ENCODE measurements at places on chromosomes 5 and 9. TPM values are rescaled to one million over a fixed set of nuclear protein-coding genes. Genes with fewer than 3 reads are reported as not detected.

TAS2R1 gene
- not detected for total RNA-seq

HEMGN gene
- not detected for total RNA-seq

DNA sequence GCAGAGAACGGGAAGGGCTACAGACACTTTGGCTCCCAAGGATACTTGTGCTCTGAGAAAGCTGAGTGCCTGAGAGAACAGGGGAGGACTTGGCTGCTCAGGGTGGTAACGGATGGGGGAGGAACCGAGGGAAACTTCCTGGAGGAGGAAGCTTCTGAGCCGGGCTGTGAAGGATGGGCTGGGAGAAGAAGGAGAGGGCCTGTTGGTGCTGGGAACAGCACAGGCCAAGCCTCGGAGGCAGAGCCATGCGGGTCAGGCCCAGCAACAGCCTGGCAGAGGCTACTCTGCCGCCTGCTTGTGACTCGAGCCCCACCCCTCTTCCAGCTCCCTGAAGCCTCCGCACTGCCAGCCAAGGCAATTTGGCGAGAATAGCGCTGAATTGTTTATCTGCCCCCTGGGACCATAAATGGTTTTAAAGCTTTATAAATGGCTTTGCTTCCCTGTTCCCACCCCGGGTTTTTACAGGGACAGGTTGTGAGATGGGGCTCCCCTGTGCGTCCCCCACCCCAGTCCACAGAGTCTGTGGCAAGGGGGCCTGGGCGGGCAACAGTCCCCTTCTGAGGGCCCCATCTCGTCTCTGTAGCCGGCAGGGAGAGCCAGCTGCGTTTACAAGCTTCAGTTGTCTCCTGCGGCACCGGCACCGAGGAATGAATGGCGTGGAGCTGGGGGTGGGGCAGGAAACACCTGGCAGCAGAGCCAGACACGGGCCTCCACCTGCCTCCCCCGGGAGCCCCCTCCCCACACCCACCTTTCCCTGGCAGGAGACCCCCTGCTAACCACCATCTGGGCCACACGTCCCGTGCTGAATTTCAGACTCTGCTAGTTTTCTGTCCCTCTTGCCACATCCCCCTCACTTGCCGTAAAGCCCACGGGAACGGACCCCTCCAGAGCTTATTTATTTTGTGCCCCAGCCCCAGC is 24.4 kb downstream of the FAM163B start:
- DNase-seq: no peak

GRCh38 chr5:73188764-73189531 is 16.0 kb downstream of the TMEM174 start:
- no peak for DNase-seq

GRCh38 chr5:172929371-172929838 is 29.8 kb upstream of the RPL26L1 start:
- DNase-seq: no peak

GRCh38 chr5:100110497-100110896 is 424.7 kb upstream of the FAM174A start:
- no peak for DNase-seq

- peak; percentile 49 for DNase-seq
Observed at GRCh38 chr9:93132287-93132927, 1.6 kb downstream of the NINJ1 start.

- DNase-seq: no peak
Observed at GRCh38 chr5:126967808-126968466, 62.4 kb downstream of the MARCHF3 start.

- no peak for DNase-seq
Observed at GRCh38 chr9:92947268-92948037, at the start of gene FGD3. Gene FGD3, plus strand, starts transcription at chr9:92947523. Its CDS starts 28,734 bp downstream, at chr9:92976257.

DNA sequence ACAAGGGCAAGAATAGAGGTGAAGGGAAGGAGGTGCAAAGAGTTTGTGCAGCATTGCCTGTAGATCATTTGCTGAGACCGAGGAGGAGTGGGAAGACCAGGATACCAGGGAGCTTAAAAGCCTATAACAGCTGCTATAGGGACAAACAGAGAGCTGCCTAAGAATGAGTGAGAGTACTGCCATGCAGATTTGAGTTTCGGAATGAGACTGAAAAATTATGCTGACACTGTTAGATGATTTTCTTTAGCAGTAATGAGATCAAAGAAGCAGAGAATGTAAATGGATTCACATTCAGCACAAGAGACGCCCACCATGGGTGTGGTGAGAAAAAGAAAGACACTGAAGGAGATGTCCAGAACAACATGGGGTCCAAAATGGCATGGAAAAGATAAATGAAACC is 69.7 kb downstream of the EPB41L4A start:
- no peak for DNase-seq

DNA sequence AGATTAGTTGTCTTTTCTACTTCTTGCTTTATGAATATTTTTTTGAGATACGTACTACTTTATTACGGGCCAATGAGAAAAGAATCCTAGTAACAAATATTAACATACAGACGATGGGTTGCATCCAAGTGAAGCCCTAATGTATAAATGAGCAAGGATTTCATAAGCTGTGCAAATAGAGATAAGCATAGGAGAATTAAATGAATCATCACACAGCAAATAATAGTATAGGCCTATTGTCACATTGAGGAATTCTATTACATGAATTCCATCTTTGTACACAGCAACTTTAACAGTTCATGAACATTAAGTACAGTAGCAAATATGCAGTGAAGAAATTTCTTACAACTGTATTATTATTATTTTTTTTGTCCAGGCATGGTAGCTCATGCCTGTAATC is 78.0 kb downstream of the ACER2 start:
- DNase-seq: no peak

DNA sequence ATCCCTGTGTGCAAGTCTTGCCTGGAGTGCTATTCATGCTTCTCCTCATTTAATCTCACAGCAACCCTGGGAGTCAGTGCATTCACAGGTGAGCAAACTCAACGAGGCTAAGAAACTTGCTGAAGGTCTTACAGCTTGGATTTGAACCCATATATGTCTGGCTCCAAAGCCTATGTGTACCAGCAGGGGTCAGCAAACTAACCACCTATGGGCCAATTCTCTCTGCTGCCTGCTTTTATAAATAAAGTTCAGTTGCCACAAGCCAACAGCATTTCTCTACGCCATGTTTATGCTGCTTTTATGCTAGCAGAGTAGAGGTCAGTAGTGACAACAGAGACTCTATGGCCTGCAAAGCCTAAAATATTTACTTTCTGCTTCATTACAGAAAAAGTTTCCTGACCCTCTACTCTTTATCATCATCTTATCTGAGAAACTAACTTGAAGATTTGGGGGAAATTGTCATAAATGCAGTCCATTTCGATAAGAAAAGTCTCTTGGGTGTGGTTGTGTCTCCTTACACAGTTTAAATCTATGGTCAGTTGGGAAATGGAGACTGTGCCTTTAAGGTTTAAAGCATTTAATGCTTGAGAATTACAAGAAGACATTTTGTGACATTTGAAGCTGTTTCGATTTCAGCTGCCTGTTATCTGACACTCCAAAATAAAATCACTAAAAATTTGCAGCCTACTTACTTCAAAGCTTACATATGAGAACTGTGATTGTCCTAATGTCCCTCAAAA is 137.7 kb downstream of the PRELID2 start:
- DNase-seq: no peak

PDE6A gene
- 0.05 TPM for total RNA-seq

BTNL3 gene
- total RNA-seq: not detected

DNA sequence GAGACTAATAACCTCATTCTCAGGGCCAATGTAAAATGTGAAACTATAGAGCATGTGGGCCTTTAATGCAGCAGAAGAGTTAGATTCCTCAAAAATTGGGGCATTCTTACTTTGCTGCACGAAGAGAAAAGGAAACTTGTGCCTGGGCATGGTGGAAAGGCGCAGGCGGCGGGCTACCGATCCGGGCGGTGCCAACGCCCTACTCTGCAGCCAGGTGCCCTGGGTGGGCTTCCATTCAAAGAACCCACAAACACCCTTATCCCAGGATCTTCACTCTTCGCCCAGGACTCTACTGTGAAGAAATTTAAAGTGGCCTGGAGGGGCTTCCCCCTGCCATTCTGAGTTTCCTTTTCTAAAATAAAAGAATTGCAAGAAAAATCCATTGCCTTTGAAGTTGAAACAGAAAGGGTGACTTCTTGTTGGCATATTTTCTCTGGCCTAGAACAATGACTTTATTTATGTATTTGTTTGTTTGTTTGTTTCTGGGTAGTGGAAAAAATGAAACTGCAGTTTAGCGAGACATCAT is 124.9 kb downstream of the TMEM161B start:
- DNase-seq: no peak

GRCh38 chr5:141779503-141779973 is 97.5 kb upstream of the ARAP3 start:
- DNase-seq: no peak

CDC20B gene
- total RNA-seq: 0.12 TPM

GRCh38 chr5:62214701-62215100 is 91.3 kb upstream of the KIF2A start:
- DNase-seq: no peak

- no peak for DNase-seq
Observed at GRCh38 chr5:31751610-31752009, 112.7 kb downstream of the PDZD2 start.

DNA sequence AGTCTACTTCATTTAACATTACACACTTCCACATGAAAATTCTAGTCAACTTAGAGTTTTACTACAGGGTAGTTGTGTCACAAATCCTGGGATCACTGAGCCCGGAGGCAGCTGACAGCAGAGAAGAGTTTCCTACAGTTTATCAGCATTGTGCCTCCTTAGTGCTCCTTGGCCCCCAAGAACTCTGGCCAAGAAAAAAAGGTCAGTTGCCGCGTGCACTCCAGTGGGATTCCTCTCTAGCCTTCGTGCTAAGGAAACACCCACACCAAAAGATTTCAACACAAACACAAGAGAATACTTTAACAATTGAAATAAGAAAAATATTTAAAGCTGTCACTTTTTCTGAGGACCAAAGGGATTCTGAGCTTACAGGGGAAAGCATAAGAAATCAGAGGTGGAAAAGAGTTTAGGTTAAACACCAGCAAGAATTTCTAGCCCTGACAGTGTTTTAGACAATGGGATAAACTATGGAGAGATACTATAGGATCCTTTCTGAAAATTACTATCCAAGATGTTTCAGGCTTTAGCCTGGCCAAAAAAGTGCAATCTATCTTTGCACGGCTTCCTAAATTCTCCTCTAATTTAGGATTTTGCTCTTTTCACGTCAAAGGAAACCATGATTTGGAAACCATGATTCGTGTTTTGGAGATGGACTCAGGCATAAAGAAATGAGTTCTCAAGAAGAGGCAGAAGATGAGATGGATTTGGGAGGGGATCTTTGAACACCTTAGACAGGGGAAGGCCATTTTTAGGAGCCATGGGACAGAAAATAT is 606.8 kb downstream of the RAB3C start:
- DNase-seq: no peak

ALDH1A1 gene
- total RNA-seq: 147 TPM

DNA sequence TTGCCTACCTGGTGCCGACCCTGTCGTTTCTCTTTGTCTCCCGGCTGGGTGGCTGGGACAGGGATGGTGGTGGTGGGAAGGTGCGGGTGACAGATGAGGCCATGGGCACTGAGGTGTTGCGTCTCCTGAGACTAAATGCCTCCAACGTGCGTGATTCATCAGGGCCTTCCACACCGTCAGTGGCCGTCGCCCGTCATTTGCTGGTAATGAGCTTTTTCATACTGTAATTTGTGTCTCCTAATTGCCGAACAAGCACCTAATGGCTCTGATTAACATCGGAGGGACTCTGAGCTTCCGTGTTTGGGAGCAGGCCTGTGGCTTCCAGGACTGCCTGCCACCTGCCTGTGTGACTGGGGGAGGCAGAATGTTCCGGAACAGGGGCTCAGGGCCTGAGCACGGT is 35.2 kb downstream of the RXRA start:
- no peak for DNase-seq

GRCh38 chr5:140295414-140295813 is 7.5 kb downstream of the PFDN1 start:
- peak; percentile 60 for DNase-seq

GRCh38 chr9:91161465-91162300 is 200.0 kb downstream of the AUH start:
- DNase-seq: no peak

- no peak for DNase-seq
Observed at GRCh38 chr9:26925609-26926008, 21.4 kb downstream of the PLAA start.

DNA sequence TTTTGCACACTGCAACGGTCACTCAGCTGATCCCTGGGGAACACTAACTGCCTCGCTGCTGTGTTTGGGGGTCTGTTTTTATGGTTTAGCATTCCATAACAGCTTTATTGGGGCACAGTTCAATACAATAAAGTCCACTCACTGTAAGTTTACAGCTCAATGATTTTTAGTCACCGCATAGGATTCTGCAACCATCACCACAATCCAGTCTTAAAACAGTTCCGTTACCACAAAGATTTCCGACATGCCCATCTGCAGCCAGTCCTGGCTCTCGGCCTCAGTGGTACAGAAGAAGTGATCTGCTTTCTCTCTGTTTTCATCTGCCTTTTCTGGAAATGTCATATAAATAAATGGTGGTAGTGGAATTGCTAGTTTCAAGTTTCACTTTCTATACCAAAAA is 23.6 kb downstream of the OR2V2 start:
- no peak for DNase-seq

SPINK5 gene
- total RNA-seq: 0.58 TPM

SLC1A1 gene
- total RNA-seq: 1.3 TPM

DNA sequence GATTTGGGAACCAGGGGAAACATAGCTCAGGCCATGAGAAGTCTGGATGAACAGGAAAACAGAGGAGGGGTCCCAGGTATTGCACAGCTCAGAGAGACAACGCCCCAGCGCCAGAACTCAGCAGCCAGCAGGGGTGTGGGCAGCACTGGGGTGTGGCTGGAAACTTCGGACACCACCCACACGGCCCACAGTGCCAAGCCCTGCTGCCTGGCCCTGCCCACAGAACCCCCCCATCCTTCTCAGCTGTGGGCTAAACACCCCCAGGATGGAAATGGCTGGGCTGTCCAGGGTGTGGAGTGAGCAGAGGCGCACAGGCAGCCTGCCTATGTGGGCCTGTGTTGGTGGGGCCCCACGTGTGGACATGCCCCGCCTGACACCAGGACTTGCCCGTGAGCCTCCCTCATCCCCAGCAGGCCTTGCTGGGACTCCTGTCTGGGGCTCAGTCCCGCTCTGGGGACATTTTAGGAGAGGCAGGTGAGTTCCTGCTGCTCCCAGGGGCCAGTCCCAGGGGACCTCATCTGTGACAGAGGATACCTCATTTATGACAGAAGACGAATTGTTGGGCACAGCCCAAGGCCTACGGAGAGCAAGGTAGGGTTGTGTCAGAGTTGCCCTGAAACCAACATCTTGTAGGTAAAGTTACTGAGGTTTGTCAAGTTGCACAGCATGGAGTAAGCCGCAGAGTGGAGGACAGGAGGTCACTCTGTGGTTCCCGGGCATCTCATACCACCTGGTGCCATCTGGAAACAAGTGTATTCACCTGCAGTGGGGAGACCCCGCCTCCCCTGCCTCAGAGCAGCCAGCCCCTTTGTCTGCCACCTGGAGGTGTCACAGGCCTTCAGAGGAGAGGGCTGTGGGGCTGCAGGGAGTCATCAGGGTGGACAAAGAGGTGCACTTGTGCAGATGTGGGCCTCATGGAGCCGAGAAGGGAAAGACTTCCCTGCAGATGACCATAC is 183.2 kb downstream of the AUH start:
- DNase-seq: peak; percentile 10

TEX48 gene
- total RNA-seq: not detected

Data from ovary (tissue), 10 donors.